Caco-2 (cell line): ENCODE measurements at places on chromosomes 6 and 20. TPM values are rescaled to one million over a fixed set of nuclear protein-coding genes. Genes with fewer than 3 reads are reported as not detected.
A peak's percentile ranks its signal among the peaks of the same experiment; 100 is the strongest.

Gene HSPA12B
- not detected in 2 replicates for total RNA-seq

Gene COX4I2
- not detected in 2 replicates for total RNA-seq

GRCh38 chr20:45918779-45919537 lies 7.0 kb upstream of the PLTP start:
- H3K27ac ChIP-seq: no peak overlapping the region
- DNase-seq: no peak
- no peak overlapping the region for H3K4me3 ChIP-seq
- H3K27me3 ChIP-seq: no peaks in the 10 kb centered on the region

DNA sequence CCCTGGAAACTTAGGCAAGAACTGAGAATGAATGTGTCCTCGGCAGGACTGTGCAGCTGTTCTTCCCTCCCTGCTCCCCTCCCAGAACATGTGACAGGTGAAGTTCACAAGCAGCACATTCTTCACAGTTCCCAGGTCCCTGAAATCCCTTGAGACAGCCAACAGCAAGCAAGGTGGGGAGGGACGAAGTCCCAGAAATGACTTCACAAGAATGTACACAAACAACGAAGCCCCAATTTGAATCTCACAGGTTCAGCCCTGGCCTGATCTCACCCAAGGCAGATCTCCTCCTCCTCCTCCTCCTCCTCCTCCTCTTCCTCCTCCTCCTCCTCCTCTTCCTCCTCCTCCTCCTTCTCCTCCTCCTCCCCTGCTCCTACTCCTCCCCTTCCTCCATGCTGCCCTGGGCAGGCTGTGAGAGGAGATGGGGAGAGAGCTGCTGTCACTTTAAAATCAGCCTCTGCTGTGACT lies 32.4 kb downstream of the WRNIP1 start:
- no peaks in the 10 kb centered on the region for H3K27me3 ChIP-seq
- no peaks in the 10 kb centered on the region for H3K36me3 ChIP-seq
- peaks cover 8% of the 10 kb centered on the region for H3K4me1 ChIP-seq
- no peak overlapping the region for H3K4me3 ChIP-seq
- H3K27ac ChIP-seq: no peak overlapping the region

- no peaks in the 10 kb centered on the region for H3K27me3 ChIP-seq
- H3K36me3 ChIP-seq: no peaks in the 10 kb centered on the region
- no peak overlapping the region for H3K4me3 ChIP-seq
- peaks cover 29% of the 10 kb centered on the region for H3K4me1 ChIP-seq
These were observed 8.3 kb downstream of the RIPOR3 start for GRCh38 chr20:50682947-50683530.

DNA sequence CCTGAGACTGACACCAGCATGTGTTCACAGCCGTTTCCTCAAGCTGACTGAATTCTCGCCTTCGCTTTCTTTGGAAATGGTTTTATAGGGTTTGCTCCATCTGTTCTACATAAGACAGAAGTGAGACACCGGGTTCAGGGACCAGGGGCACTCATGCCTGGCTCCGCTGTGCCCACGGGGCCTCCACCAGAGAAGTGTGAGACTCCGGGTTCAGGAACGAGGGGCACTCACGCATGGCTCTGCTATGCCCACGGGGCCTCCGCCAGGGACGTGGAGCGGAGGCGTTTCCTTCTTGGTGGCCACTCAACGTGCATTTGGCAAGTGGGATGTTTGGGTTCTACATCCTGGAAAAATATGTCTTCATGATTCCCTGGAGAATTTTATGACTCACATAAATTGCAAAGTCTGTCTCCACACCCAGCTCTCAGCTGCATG lies 106.6 kb downstream of the RNASET2 start:
- H3K4me3 ChIP-seq: no peak overlapping the region
- H3K27me3 ChIP-seq: no peaks in the 10 kb centered on the region
- DNase-seq: no peak
- no peak overlapping the region for H3K27ac ChIP-seq
- H3K36me3 ChIP-seq: no peaks in the 10 kb centered on the region
- H3K4me1 ChIP-seq: no peaks in the 10 kb centered on the region

- H3K27me3 ChIP-seq: no peaks in the 10 kb centered on the region
- no peak overlapping the region for H3K27ac ChIP-seq
- H3K4me1 ChIP-seq: no peaks in the 10 kb centered on the region
- no peak for DNase-seq
- H3K4me3 ChIP-seq: no peak overlapping the region
These were observed 981.3 kb upstream of the FLRT3 start for GRCh38 chr20:15318682-15319081.

DNA sequence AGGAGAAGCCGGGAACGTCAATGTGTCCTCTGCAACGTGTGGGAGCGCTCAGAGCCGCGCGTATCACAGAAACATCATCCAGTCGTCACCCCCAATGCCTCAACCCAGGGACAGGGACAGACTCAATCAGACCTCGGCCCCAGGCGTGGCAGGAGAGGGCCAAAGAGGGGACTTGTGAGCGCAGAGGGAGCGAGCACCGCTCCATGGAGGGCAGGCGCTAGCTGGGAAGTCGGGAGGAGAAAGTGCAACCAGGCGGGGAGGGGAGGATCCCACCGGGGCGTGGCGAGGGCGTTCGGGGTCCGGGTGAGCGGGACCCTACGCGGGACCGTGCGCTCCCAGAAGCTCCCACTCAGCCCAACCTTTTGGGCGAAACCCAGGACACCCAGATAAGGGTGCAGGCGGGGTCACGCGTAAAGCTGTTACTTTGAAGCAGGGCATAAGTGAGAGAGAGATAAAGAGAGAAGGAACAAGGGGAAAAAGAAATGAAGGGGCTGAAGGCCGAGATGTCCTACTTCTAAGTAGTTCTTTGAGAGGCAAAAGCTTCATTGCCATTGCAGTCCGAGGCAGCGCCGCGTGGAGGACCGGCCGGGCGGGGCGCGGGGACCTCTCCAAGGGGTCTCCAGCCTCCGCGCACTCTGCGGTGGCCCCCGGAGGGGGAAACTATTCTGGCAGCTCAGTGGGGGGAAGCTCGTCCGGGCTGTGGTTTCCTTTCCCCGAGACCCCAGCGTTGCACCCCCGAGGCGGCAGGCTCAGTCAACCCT lies 862 bp upstream of the SOBP start:
- no peaks in the 10 kb centered on the region for H3K36me3 ChIP-seq
- peaks cover 3% of the 10 kb centered on the region for H3K27me3 ChIP-seq
- H3K4me1 ChIP-seq: no peaks in the 10 kb centered on the region; the same call in 1 of the 2 replicates
- peak overlapping the region; percentile 41 for H3K4me3 ChIP-seq
- peak; percentile 33 for DNase-seq

GRCh38 chr6:15274692-15275387 lies 29.0 kb downstream of the JARID2 start:
- H3K36me3 ChIP-seq: no peaks in the 10 kb centered on the region
- H3K27me3 ChIP-seq: no peaks in the 10 kb centered on the region
- no peak overlapping the region for H3K4me3 ChIP-seq
- H3K27ac ChIP-seq: no peak overlapping the region
- no peak for DNase-seq
- peaks cover 17% of the 10 kb centered on the region for H3K4me1 ChIP-seq

Gene NCOA3
- 96.7 and 97.3 TPM in 2 replicates for total RNA-seq

- H3K27me3 ChIP-seq: no peaks in the 10 kb centered on the region
- no peak for DNase-seq
- H3K4me3 ChIP-seq: no peak overlapping the region
- peaks cover 9% of the 10 kb centered on the region for H3K4me1 ChIP-seq
- H3K27ac ChIP-seq: peak overlapping the region; percentile 61
- peaks cover 2% of the 10 kb centered on the region; the same call in 1 of the 2 replicates for H3K36me3 ChIP-seq
These were observed 36.8 kb upstream of the SAMD3 start for GRCh38 chr6:130259557-130259956.

DNA sequence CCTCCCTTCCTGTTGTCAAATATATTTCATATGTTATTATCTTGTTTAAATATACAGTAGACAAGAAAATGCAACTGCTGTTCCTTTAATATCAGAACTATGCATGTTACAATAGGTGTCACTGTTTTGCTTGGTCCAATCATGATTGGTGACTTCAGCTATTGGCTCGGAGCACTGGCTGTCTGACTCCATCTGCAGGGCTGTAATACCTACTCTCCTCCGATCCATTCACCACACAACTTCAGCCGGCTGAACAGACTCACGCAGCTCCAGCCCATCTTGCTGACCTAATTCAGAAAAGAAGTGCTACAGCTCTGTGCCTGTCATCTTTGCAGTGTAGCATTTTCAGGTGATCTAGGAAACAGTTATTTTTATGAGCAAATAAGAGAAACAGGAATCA lies at the start of gene BTBD3:
Gene BTBD3 (plus strand): TSS at position 231 of the 400 bp plus-strand sequence. CDS start 383 bp downstream, outside the sequence.
- no peaks in the 10 kb centered on the region for H3K27me3 ChIP-seq
- no peak within 1 kb of the TSS for H3K27ac ChIP-seq
- no peaks in the 10 kb centered on the region for H3K36me3 ChIP-seq
- H3K4me1 ChIP-seq: no peaks in the 10 kb centered on the region

DNA sequence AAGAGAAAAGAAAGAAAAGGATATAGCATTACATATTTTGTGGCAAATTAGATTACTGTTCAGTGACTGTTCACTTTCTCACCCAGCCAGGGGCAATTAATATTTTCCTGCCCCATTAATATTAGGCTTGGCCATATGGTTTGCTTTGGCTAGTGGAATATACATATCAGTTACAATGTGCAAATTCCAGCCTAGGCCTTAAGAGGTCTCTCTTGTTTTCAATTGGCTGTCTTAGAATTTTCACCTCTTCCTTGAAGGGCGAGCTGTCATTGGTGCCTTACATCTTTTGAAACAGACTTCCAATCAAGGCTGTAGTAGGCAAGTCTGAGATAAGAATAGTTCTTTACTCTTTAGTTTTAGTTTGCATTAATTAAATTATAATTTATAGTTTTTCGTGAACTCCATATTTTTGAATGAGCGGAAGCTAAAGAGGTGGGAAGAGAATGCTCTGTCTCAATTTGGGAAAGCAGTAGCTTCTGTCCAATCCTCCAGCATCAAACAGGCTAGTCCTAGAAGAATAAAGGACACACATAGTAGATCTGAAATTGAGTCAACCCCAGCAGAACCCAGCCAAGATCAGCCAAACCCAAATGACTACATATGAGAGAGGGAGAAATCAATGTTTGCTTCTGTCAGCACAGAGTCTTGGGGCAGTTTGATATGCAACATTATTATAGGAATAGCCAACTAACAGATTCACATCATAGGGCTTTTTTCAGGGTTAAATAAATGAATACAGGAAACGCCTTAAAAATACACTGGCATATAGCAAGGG lies 6.3 kb upstream of the CSNK2A1 start:
- no peaks in the 10 kb centered on the region for H3K36me3 ChIP-seq
- DNase-seq: no peak

Gene SLC17A2
- not detected in 2 replicates for total RNA-seq

GRCh38 chr6:93721386-93722048 lies 302.2 kb upstream of the EPHA7 start:
- H3K27me3 ChIP-seq: no peaks in the 10 kb centered on the region
- no peak for DNase-seq
- H3K4me1 ChIP-seq: no peaks in the 10 kb centered on the region
- H3K27ac ChIP-seq: no peak overlapping the region
- H3K4me3 ChIP-seq: no peak overlapping the region

- no peaks in the 10 kb centered on the region for H3K27me3 ChIP-seq
- no peaks in the 10 kb centered on the region for H3K4me1 ChIP-seq
- no peak overlapping the region for H3K4me3 ChIP-seq
- no peak for DNase-seq
- no peaks in the 10 kb centered on the region for H3K36me3 ChIP-seq
These were observed 25.6 kb upstream of the GABRR1 start for GRCh38 chr6:89242574-89243330.
